Pulmonary artery endothelial cell (primary cell): ENCODE measurements at places on chromosomes 3 and 15. TPM values are rescaled to one million over a fixed set of nuclear protein-coding genes. Genes with fewer than 3 reads are reported as not detected.

The PLA2G4E gene
- total RNA-seq, result not detected in 2 replicates

The LMAN1L gene
- total RNA-seq, result not detected in 2 replicates

DNA sequence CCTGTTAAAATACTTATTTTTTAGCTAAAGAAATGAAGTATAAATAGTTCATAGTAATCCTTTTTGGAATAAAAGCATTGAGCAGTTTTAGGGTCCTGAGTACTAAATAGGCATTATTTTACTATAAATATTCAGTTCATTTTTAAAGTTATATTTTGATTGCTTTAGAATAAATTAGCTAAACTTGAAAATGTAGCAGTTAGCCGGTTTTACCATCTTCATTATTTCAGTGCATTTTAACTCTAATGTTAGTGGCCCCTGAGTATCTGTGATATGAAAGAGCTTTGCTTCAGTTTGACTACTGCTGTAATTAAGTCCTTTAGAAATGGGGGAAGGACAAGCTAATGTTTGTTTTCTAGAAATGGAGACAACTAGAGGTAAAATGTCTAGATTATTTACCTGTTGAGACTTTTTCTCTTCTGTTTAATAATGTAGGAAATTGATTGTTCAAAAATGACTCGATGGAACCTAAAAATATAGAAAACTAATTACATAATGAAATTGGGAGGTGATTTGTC, 3.6 kb downstream of the SMC4 start:
- no peak for DNase-seq

DNA sequence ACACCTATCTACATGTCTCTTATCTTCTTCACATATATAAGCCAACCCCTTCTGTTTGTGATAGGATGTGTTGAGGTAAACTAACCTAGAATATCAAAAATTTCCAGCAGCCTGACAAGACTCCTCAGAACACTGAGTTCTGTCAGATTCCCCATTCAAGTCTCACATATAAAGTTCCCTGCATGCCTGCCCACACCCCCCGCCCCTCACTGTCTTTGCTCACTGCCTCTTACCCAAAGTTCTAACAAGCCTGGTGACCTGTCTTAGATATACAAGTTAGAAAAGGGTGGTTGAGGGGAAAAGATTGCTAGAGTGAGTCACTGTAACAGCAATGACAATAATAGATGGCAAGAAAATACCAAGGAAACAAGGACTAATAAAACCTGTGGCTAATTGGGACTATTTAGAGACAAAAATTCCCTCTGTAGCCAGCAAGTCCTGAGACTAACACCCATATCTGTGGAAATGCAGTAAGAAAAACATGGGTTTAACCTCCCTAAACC, 40.1 kb downstream of the FBXO22 start:
- DNase-seq, result no peak

- no peak for DNase-seq
Measured at GRCh38 chr3:157786618-157787017, 283.4 kb upstream of the VEPH1 start.

DNA sequence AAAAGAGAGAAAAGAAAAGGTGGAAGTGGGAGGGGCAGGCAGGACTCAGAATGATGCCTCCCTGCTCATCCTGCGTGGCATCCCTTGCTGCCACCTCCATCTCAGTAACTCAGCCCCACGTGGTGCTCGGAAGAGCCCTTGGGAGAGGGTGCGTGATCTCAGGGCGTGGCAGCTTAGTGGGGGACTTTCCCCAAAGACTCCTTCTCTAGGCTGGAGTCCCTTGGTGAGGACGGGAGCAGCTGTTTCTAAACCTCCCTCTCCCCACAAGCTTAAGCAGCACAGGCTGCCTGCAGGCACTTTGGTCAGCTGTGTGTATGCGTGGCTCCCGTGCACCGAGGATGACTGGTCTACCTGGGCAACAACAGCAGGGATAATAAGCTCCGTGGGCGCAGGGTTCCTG, 7.4 kb upstream of the ANPEP start:
- DNase-seq, result no peak
